ENCODE measurements at places on chromosomes 5 and 9.

DNA sequence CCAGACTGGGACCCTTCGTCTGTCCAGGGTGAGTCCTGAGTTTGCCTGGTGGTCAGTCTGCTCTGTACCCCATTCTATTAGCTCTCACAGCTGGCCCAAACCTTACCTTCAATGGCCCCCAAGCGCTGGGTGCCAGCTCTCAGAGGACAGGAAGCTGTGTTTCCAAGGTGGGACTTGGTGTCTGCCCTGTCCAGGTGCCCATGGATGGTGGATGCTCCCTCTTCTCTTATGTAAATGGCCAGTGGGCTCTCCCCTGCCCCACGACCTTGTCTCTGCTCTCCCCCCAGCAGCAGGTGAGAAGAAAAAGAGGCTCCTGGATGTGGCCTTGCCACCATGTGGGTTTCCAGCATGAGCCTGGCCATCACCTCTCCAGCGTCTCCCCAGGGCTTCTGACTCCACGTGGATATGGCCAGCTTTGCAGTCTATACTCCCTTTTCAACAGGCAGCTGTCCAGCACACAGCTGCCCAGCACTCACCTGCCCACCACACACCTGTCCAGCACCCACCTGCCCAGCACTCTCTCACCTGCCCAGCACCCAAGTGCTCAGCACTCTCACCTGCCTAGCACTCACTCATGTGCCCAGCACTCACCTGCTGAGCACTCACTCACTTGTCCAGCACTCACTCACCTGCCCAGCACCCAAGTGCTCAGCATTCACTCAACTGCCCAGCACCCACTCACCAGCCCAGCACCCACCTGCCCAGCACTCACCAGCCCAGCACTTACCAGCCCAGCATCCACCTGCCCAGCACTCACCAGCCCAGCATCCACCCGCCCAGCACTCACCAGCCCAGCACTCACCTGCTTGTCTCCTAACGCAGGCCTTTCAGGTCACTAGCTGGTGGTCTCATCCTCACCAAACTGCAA lies 136.2 kb upstream of the IRX2 start:
- H3K27ac ChIP-seq, result no peak overlapping the region
- no peak overlapping the region for H3K4me3 ChIP-seq
- no peaks in the 10 kb centered on the region for H3K4me1 ChIP-seq
- DNase-seq, result no peak
- peaks cover 22% of the 10 kb centered on the region for H3K27me3 ChIP-seq

GRCh38 chr9:33136721-33137670 lies 30.1 kb downstream of the B4GALT1 start:
- DNase-seq, result no peak
- H3K4me1 ChIP-seq, result peaks cover 77% of the 10 kb centered on the region
- no peaks in the 10 kb centered on the region for H3K27me3 ChIP-seq
- peaks cover 6% of the 10 kb centered on the region for H3K36me3 ChIP-seq
- H3K27ac ChIP-seq, result peak overlapping the region; percentile 25

GRCh38 chr9:70466976-70467561 lies 52.6 kb upstream of the KLF9 start:
- no peaks in the 10 kb centered on the region for H3K36me3 ChIP-seq
- no peak for DNase-seq
- H3K27ac ChIP-seq, result no peak overlapping the region
- H3K4me3 ChIP-seq, result no peak overlapping the region

DNA sequence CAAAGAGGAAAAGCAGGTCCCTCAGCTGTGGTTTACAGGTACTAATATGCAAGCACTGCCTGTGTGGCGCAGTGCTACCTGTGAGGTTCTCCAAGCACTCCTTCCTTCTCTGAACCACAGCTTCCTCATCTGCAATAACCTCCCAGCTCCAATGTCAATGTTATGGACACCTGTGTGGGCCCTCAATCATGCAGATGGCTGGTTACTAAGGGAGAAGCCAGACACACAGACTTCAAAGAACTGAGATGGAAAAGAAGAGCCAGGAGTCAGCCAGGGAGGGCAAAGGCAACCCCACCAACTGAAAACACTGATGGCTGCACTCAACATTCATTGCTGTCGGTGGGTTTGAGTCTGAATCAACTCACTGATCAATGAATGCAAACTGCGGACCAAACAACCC lies 77.7 kb downstream of the NR6A1 start:
- no peak for DNase-seq
- H3K27me3 ChIP-seq, result no peaks in the 10 kb centered on the region
- H3K36me3 ChIP-seq, result peaks cover 49% of the 10 kb centered on the region
- H3K4me3 ChIP-seq, result no peak overlapping the region
- peaks cover 47% of the 10 kb centered on the region for H3K4me1 ChIP-seq

DNA sequence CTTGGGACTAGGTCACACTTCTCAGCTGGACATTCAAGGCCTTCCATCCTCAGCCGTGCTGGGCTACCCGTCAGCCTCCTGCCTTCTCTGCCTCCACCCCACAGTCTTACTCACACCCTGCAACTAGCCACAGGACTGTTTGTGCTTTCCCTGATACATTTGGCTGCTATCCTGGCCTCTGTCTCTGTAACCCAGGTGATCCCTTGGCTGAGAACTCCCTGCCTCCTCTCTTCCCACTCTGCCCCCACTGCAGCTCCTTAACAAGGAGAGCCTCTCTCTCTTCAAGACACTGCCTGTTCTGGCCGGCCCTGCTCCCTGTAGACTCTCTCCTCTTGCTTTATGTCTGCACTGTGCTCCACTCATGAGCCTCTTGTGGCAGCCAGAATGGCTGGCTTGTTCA lies 120.6 kb downstream of the MSX2 start:
- H3K4me1 ChIP-seq, result peaks cover 23% of the 10 kb centered on the region
- DNase-seq, result no peak
- H3K27me3 ChIP-seq, result peaks cover 31% of the 10 kb centered on the region
- no peak overlapping the region for H3K4me3 ChIP-seq
- no peaks in the 10 kb centered on the region for H3K36me3 ChIP-seq

DNA sequence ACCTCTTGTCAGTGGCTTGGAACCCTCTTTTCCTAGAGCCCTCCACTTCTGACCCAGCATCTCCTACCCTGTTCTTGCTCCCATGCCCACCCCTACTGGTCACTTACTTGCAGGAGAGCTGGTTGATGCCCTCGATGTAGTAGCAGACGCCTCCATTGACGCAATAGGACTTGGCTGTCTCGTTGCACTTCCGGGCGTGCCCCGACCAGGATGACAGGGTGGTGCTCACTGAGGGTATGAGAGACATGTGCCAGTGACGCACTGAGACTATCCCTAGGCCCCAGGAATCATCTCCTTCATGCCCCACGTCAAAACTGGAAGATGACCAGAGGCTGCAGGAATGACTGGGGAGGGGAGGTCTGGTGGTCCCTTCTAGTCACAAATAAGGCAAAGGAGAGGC lies 76.0 kb downstream of the PSD2 start:
- H3K36me3 ChIP-seq, result peaks cover 4% of the 10 kb centered on the region
- no peak overlapping the region for H3K27ac ChIP-seq
- no peak overlapping the region for H3K4me3 ChIP-seq

GRCh38 chr5:179610109-179610902 lies 13.2 kb downstream of the HNRNPH1 start:
- H3K27ac ChIP-seq, result peak overlapping the region; percentile 97
- DNase-seq, result no peak
- H3K4me3 ChIP-seq, result no peak overlapping the region
- H3K4me1 ChIP-seq, result peaks cover 61% of the 10 kb centered on the region

DNA sequence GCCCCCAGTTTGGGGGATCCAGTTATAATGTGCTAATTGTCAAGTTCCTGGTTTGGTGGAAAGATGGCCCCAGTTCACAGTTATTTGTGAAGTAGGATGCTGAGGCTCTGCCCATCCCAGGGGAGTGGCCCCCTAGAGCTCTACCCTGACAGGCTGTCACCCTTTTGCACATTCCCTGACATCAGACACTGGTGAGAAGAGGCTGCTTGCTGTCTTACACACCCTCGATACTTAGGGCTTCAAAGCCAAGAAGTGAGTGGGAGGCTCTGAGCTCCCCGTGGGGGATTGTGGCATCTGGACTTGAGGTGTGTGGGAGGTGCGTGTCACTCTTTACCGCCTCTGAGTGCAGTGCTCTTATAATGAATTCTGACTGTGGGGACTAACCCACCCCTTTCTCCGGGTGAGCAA lies 168.5 kb downstream of the DOCK2 start:
- peaks cover 16% of the 10 kb centered on the region for H3K4me1 ChIP-seq
- no peak overlapping the region for H3K27ac ChIP-seq
- H3K27me3 ChIP-seq, result peaks cover 22% of the 10 kb centered on the region
- H3K36me3 ChIP-seq, result no peaks in the 10 kb centered on the region
- DNase-seq, result peak; percentile 29

DNA sequence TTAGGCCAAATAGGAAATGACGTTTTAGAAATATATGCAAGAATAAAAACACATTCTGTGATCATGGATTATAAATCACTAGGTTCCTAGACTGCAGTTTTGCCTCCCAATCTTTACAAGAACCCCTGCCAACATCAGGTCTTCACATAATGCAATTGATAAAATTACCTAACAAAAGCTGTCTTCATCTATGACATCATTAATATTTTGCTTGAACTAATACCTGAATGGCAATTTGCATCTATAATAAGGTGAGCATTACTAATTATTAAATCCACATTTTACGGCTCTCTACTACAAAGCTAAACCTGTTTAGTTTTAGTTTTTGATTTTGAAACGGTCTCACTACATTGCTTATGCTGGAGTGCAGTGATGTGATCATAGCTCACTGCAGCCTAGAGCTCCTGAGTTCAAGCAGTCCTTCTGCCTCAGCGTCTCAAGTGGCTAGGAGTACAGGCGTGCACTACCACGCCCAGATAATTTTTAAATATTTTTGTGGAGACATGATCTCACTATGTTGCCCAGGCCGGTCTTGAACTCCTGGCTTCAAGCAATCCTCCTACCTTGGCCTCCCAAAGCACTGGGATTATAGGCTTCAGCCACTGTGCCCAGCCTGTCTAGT lies 218.0 kb downstream of the MLLT3 start:
- H3K27ac ChIP-seq, result no peak overlapping the region
- peaks cover 57% of the 10 kb centered on the region for H3K4me1 ChIP-seq
- peaks cover 46% of the 10 kb centered on the region for H3K36me3 ChIP-seq
- peaks cover 2% of the 10 kb centered on the region for H3K27me3 ChIP-seq

DNA sequence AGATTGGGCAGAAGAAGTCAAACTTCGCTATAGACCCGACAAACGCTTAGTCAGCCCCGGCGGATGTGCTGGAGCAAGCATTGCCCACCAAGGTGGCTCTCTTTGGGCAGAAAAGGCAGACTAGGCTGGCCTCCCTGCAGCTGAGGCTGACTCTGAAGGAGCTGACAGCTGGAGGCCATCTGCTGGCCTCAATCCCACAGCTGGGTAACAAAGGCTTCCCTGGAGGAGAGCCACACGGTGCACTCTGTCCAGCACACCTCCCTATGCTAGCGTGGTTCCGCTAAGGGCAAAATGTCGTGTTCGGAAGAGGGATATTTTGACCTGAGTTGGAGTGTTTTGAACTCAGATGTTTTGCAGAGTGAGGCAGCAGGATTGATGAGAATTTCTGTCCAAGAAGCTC lies 103.5 kb upstream of the PTCH1 start:
- no peak for DNase-seq
- peaks cover 33% of the 10 kb centered on the region for H3K4me1 ChIP-seq
- H3K36me3 ChIP-seq, result peaks cover 18% of the 10 kb centered on the region
- no peak overlapping the region for H3K27ac ChIP-seq
- peaks cover under 1% of the 10 kb centered on the region for H3K27me3 ChIP-seq
- H3K4me3 ChIP-seq, result no peak overlapping the region

GRCh38 chr5:157108976-157109375 lies at the start of gene HAVCR2:
HAVCR2 (minus strand) TSS chr5:157109044; CDS start chr5:157108983, 61 bp downstream.
- no peak within 1 kb of the TSS for H3K4me3 ChIP-seq
- no peaks in the 10 kb centered on the region for H3K36me3 ChIP-seq
- peaks cover 4% of the 10 kb centered on the region for H3K4me1 ChIP-seq
- no peak within 1 kb of the TSS for H3K27ac ChIP-seq
- no peak for DNase-seq
- peaks cover 3% of the 10 kb centered on the region for H3K27me3 ChIP-seq

GRCh38 chr5:146945617-146946084 lies 67.1 kb upstream of the PPP2R2B start:
- no peak overlapping the region for H3K4me3 ChIP-seq
- no peak for DNase-seq
- H3K4me1 ChIP-seq, result no peaks in the 10 kb centered on the region

DNA sequence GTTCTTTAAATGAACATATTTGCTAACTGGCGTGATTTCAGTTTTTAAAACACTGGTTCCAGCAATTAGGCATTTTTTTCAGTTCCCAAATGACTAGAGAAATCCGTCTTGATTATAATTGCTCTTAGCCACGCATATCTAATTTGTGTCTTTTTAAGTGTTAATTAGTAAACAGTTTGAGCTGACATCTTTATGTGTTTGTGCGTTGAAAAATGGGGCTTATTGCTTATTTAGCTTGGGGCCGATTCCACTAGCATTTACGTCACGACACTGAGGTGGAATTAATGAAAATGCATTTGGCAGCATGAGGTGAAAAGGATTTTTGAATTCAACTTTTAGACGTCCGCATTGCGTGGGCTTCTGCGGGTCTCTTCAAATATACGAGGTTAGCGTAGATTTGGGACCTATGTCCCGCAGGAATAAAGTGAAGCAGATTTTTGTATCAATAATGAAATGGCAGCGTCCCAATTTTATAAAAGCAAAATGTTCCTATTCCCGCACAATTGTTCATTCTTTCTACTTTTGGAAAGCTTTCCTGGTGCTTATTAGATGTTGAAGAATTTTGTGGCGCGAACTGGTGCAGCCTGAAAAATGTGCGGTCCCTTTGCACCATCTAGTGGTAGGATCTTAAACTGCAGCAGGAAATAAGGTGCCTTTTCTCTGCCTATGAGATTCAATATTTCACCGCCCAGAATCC lies 122.7 kb upstream of the LMX1B start:
- peak; percentile 66 for DNase-seq
- H3K36me3 ChIP-seq, result no peaks in the 10 kb centered on the region
- no peak overlapping the region for H3K4me3 ChIP-seq

Data from nephron progenitor cell (in vitro differentiated cells).